ENCODE measurements at places on chromosomes 5 and 9.

DNA sequence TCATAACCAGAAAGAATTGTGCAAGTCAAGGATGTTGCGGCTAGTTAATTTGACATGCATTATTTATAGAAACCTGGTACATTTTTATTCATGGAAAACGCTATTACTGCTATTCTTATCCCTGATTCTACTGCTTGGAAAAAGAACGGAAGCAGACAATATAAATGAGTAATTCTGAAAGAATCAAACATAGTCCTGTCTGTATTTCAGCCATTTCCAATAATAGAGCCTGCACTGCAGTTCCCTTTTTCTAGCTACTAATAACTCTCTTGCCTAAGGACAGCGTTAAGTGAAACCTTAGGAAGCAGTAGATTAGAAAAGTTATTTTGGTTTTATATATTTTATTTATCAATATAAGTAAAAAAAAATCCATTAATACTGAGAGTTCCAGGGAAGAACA, 414.9 kb downstream of the CYLC2 start:
- DNase-seq: no peak

- no peak for DNase-seq
Measured at GRCh38 chr9:112170235-112170634, 4.9 kb downstream of the SUSD1 start.

DNA sequence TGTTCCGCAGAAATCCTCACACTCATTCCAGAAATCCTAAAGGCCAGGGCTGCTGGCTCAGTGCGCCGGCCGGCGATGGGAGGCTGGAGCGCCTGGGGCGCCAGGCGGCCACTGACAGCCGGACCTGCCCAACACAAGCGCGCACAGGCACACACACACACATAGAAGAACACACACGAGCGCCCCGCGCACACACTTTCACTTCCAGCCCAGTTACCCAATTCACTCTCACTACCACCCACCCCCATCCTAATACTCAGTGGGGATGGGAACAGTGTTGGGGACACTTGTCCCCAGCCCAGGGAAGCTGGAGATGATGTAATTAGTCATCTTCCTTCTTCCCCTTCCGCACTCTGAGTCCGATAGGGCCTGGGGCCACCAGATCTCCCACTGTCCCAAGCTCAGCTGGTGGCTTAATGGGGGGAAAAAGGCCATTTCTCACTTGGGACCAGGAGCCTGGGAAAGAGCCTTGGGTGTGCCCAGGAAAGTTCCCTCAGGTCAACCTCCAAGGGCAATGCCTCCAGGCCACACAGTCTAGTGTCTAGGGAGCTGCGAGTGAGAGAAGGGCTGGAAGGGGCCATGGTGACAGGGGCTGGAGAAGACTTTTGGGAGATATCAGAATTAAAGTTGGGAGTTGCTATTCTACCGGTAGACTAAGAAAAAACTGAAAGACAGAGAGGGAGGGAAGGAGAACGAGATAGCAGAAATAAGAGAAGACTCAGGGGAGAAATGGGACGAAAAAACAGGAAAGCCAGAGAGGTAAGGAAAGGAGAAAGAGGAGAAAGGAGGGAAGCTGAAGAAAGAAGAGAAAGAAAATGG, 1.7 kb downstream of the EBF1 start:
- DNase-seq: no peak

GRCh38 chr5:135680713-135681112, 101.9 kb upstream of the CXCL14 start:
- no peak for DNase-seq

DNA sequence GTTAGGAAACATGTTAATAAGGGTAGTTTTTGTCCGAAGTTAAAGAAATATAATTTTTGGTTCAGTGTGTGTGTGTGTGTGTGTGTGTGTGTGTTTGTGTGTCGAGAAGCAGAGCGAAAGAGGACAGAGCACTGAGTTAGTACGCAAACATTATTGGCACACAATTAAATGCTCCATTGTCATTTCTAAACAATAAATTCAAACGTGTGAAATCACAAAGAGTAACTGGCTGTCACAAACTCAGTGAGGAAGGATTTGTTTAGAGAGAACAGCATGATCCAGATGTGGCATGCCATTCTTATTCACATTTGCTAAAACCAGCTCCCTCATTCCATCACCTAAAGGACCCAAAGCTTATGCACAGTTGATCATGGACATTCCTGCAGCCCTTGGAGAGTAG, 970.8 kb downstream of the DTWD2 start:
- DNase-seq: no peak

DNA sequence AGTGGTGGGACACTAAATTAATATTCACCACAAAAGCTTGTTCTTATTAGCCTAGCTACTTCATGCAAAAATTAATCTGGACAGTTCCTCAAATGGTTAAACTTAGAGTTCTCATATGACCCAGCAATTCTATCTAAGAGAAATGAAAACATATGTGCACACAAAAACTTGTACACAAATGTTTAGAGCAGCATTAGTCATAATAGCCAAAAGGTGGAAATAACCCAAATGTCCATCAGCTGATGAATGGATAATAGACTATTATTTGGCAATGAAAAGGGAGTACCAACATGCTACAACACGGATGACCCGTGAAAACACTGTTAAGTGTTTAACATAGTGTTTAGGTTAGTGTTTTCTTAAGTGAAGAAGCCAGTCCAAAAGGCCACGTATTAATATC, 32.8 kb upstream of the TNIP1 start:
- DNase-seq: no peak

- no peak for DNase-seq
Measured at GRCh38 chr9:36191686-36192085, 965 bp downstream of the CLTA start.

GRCh38 chr5:176941951-176942350, 42.8 kb upstream of the HK3 start:
- no peak for DNase-seq

DNA sequence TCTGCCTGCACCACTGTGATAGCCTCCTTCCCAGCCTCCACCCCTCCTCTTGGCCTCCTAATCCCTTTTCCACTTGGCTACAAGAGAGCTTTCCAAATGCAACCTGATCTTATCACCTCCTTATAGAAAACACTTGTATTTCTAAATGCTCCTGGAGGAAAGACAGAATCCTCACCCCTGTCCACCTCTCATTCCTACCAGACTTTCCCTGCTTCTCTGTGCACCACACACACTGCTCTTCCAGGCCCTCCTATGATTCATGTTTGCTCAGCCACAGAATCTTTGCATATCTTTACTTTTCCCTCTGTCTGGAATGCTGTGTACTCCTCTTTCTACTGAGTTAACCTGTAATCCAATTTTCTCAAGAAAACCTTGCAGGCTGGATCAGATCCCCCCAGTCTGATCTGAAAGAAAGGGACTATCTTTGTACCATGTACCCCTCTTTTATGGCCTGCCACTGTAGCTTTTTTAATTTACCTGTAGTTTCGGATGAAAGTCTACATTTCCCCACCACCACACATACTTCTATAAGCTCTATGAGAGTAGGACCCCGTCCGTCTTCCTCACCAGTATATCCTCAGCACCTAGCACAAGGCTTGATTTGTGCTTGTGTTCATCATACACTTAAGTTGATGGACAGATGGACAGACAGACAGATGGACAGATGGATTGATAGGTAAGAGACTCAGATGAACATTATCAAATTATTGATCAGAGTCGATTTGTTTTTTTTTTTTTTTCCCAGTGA, 95.3 kb downstream of the GALNT10 start:
- no peak for DNase-seq

GRCh38 chr9:136856541-136857141, 4.5 kb downstream of the MAMDC4 start:
- DNase-seq: no peak

GRCh38 chr5:177455661-177456590, 9.3 kb downstream of the PRR7 start:
- peak; percentile 94 for DNase-seq

GRCh38 chr5:168989731-168990505, 311.0 kb downstream of the SLIT3 start:
- DNase-seq: no peak

- peak; percentile 43 for DNase-seq
Measured at GRCh38 chr9:76394960-76395252, 680 bp upstream of the RFK start.

GRCh38 chr9:87622098-87622497, 103.8 kb upstream of the CTSL start:
- no peak for DNase-seq

DNA sequence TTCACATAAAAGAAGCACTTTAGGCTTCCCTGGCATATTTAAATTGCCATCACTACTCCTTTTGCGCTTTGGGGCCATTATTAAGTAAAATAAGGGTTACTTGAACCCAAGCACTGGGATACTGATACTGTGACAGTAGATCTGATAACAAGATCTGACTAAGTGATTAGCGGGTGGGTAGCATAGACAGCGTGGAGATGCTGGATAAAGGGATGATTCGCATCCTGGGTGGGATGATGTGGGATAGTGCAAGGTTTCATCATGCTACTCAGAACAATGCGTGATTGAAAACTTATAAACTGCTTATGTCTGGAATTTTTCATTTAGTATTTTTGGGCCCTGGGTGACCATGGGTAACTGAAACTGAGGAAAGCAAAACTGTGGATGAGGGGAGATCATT, 75.1 kb downstream of the PTTG1 start:
- DNase-seq: no peak

- peak; percentile 13 for DNase-seq
Measured at GRCh38 chr9:104494808-104495207, 9.3 kb upstream of the OR13F1 start.

GRCh38 chr5:88845081-88845697, 37.8 kb downstream of the MEF2C start:
- no peak for DNase-seq

DNA sequence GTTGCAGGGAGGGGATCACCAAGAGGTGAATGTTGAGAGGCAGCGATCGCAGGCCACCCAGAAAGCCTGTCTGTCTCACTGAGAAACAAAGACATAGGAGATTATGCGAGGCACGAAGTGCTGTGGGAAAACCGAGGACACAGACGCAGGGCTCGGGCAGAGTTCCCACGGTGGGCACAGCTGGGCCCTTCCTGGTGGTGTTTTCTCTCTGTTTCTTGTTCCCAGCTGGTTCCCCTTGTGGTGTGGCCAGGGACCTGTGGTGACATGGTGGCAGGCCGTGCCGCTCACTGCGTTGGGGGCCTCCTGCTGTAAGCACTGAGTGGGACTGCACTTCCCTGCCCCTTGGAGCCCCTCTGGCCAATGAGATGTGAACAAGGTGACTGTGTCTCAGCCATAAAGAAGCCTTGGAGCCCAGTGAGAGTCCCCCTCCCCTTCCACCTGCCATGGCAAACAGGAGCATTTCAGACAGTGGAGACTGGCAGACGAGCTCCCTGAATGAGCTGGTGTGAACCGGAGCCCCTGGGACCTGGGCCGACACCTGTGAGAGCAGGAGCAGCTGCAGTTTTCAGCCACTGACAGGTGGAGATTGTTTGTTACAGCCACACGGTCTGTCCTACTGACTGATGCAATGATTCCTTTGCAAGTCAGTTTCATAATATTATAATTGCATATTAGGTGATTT, 13.2 kb upstream of the IRX4 start:
- DNase-seq: no peak

GRCh38 chr9:14278291-14278721, 35.6 kb downstream of the NFIB start:
- no peak for DNase-seq

DNA sequence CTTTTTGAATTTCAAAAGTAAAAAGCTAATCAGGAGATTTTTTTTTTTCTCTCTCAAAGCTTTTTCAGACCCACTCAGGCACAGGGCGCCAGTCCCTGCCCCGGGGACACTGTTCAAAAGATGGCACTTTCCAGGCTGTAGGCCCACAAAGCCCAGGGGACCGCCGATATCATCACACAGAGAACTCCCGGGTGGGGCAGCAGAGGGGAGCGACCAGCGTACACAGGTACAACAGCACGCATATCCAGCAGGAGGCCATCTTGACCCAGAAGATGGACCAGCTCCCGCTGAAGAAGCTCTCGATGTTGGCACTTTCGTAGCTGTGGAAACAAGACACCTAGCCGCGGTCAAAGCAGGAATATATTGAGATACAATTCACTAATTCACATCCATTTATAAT, 108.3 kb downstream of the THBS4 start:
- DNase-seq: no peak

- no peak for DNase-seq
Measured at GRCh38 chr5:13063088-13063487, 881.4 kb downstream of the DNAH5 start.

DNA sequence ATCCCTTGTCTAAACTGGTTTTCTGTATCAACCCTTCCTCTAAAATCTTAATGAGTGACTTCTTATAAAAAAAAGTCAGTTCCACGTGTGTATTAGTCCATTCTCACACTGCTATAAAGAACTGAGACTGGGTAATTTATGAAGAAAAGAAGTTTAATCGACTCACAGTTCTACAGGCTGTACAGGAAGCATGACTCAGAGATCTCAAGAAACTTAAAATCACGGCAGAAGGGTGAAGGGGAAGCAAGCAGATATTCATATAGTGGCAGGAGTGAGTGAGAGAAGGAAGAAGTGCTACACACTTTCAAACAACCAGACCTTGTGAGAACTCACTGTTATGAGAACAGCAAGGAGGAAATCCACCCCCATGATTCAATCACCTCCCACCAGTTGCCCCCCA, 307.8 kb upstream of the ARRDC3 start:
- DNase-seq: no peak

DNA sequence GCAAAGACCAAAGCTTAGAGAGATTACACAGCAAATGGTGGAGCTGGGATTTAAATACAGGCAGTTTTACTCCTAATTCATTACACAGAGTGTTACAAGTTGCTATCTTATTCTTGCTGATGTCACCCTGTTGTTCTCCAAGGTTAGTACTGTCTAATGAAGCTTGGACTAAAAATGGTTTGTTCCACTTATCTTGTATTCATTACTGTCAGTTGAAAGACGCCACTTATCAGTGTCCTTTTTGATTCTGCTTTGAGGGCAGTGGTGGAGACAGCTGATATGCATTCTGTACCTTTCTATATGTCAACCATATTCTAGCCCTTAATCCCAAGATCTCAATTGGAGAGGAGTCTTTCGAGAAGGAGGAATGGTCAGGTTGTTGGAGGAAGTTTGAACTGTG, 14.0 kb upstream of the DENND4C start:
- DNase-seq: no peak

DNA sequence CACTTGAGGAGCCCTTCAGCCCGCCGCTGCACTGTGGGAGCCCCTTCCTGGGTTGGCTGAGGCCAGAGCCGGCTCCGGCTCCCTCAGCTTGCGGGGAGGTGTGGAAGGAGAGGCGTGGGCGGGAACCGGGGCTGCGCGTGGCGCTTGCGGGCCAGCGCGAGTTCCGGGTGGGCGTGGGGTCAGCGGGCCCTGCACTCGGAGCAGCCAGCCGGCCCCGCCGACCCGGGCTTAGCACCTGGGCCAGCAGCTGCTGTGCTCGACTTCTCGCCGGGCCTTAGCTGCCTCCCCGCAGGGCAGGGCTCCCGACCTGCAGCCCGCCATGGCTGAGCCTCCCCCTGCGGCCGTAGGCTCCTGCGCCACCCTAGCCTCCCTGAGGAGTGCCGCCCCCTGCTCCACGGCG, 6.2 kb upstream of the SHB start:
- DNase-seq: no peak

GRCh38 chr5:83540105-83540504, 68.6 kb downstream of the VCAN start:
- no peak for DNase-seq

- DNase-seq: no peak
Measured at GRCh38 chr5:125870256-125870655, 553.0 kb upstream of the GRAMD2B start.

- no peak for DNase-seq
Measured at GRCh38 chr9:2363138-2363745, 258.3 kb upstream of the VLDLR start.

- no peak for DNase-seq
Measured at GRCh38 chr5:132506094-132506692, 15.6 kb upstream of the IRF1 start.

Data from NT2/D1 (cell line).